ENCODE measurements at places on chromosomes 4 and X.

GRCh38 chrX:10121787-10122186 is 35.0 kb upstream of the CLCN4 start:
- peak; percentile 80 for DNase-seq

DNA sequence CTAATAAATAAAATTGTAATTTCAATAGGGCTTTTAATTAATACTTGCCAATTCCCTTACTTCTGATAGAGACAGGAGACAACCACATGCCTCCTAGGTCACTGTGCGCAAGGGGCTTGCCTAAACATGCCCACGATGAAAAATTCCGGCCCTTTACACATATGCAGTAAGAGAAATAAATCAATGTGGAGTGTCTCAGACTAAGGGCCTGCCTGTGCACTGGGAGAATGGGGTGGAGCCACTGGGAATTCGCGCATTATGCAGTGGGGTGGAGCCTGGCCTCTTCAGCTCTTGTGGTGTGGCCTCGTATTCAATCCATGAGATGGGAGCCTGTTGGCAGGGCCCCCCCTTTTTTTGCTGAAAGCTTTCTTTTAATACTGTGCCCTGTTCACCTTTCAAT is 484.5 kb downstream of the PDGFC start:
- DNase-seq: no peak

- no peak for DNase-seq
Observed at GRCh38 chr4:42643685-42644084, 13.2 kb downstream of the ATP8A1 start.

DNA sequence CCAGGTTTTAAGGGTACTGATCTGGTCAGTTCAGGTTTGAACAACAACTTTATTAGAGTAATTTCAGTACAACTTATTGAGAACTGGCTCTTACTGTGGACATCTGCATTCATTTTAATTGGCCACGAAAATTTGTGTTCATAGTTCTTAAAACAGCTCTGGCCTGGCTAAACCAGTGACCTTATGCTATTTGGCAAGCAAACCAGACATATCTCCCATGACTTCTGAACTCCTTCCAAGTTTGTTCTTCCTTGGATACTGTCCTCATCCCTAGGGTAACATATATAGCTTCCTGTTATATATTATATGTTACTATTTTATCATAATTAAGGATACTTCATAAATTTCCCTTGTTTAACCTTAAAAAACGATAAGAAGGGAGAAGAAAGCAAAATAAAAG is 841.9 kb downstream of the TRAM1L1 start:
- DNase-seq: no peak

GRCh38 chr4:75516144-75516543 is 1.9 kb downstream of the THAP6 start:
- DNase-seq: no peak

GRCh38 chr4:154464654-154465053 is 26.9 kb downstream of the DCHS2 start:
- DNase-seq: no peak

- no peak for DNase-seq
Observed at GRCh38 chrX:78168065-78168464, 28.6 kb upstream of the TAF9B start.

GRCh38 chr4:152581536-152582160 is 45.8 kb upstream of the FBXW7 start:
- DNase-seq: no peak

- DNase-seq: no peak
Observed at GRCh38 chrX:12403474-12404082, 265.3 kb downstream of the FRMPD4 start.

DNA sequence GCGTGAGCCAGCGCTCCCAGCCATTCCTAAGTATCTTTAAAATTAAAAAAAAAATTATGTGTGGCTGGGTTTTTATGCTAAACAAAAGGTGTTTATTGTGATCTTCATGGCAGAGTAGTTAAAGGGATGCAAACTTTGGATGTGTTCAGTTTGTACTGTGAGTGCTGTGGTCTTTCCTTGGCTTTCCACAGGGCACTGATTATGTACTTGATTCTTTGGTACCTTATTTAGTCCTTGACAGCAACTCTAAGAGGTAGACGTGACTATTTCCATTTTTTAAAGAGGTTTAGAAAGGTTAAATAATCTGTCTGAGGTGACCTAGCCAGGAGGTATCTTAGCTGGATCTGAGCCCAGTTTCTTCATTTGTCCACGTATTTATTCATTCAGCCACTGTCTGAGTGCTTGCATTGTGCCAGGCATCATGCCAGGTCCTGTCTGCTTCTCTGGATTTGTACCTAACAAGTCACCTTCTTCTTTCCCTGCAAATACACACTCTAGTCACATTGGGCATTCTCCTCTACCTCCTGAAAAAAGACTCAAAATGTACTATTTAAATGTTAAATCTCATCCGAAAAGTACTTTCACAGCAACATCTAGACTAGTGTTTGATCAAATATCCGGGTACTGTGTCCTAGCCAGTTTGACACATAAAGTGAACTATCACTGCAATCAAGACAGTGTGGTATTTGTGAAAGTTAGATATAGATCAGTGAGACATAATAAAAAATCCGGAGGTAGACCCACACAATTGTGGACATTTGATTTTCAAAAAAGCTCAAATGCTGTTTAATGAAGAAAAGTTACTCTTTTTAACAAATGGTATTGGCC is 31.5 kb downstream of the WWC2 start:
- DNase-seq: no peak

DNA sequence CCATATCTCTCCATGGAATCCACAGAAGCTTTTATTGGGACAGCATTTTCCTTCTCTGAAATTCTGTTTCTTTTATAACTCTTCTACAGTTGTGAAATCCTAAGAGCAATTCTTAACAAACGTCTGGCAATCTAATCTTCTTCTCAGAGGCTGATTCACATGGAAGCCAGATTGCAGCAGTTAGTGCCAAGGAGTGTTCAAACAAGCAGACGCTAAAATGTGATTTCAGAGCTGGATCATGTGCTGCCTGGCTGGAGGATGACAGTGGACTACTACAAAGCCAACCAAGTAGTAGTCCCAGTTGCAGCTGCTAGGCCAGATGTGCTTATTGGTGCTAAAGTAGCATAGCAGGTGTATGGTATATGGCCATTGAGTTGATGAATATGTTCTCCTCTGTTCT is 27.7 kb upstream of the GLRB start:
- DNase-seq: peak; percentile 48

- DNase-seq: no peak
Observed at GRCh38 chr4:185151296-185151695, 8.2 kb downstream of the SLC25A4 start.

DNA sequence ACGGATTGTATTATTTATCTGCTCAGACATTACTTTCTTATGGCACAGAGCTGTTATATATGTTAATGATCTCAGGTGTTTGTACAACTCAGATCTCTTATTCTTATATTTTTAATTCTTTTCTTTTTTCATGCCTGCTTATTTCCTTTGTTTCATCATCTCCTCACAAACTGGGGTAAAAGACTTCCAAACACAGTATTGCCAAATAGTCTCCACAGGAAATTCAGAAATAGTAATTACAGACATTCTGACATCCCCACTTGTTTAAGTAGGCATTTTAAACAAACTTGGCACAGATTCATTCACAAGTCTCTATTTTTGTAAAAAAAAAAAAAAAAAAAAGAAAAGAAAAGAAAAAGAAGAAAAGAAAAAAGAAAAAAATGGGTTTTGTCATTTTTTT is 129.7 kb upstream of the USP38 start:
- no peak for DNase-seq

DNA sequence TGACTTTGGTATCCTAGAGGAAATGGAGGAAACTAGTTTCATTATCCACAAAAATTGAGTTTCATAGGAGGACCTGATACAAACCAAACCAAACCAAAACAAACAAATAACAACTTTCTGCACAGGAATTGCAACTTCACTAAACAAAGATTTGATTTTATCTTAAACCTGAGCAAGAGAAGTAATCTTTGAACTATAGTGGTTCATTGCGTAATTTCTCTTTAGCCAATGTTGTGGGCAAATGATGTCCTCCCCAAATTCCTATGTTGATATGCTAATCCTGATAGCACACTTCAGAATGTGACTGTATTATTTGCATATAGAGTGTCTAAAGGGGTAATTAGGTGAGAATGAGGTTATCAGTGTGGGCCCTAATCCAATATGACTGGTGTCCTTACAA is 102.4 kb downstream of the CAMK2D start:
- DNase-seq: no peak

GRCh38 chrX:155056877-155057792 is 13.8 kb downstream of the CMC4 start:
- DNase-seq: peak; percentile 45

DNA sequence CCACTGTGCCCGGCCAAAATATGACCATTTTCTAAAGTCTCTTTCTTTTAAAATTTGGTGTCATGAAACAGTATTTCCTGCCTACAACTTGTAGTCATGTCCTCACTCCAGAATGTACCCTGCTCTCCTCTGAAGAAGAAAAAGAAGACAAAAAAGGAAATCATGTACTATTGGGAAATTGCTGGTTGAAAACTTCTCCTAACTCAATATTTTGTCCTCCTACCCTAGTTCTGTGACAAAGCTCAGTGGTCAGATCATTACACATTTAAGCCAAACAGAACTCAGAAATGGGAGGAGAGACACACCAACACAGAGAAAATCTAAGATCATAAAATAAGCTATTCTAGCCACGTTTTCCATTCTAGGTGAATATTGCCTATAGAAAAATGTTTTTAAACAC is 127.7 kb downstream of the IRF2 start:
- DNase-seq: no peak

DNA sequence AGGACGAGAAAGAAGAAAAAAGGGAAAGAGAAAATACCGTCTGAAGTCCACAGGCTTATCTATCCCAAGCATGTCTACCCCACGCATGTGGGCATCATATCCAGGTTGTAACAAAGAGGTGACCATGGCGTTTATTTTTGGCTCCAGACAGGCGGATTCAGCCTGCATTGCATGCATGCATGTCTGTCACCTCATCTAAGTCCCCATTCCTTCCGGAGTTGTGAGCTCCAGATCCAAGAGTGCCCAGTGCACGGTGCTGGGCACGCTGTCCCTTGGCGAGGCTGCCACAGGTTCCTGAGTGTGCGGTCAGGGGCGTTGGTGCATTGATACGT is 905 bp upstream of the GALNTL6 start:
- DNase-seq: no peak
